Right ventricle myocardium inferior (tissue), 1 donor: ENCODE measurements at places on chromosomes 3 and 15. TPM values are rescaled to one million over a fixed set of nuclear protein-coding genes. Genes with fewer than 3 reads are reported as not detected.

DNA sequence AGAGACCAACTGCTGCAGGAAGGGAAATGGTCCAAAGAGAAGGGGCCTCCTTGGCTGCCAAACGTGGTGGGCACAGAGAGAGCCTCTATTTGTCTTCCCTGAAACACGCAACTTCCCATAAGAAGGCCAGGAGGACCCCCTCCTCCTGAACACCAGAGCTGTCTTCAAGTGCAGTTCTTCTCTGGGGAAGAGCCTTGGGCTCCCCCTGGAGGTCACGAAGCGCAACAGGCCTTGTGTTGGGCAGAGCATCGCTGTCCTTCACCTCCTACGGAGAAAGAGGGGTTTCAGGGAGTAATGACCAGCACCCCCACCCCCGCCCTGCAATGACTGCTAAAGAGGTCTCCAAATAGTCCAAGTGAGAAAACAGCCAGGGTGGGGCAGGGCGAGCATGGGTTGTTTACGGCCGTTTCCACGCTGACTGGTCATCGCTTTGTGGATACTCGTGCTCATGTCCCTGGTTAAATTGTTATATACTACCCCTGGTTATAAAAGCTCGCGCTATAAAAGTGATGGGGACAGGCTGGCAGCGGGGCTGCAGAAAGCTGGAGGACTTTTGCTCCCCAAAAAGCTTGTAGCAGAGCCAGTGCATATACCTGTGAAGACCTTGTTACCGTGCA is 397.5 kb upstream of the ATP10A start:
- DNase-seq: no peak

GRCh38 chr15:64942356-64942755 is 30.7 kb downstream of the ANKDD1A start:
- no peak for DNase-seq

DNA sequence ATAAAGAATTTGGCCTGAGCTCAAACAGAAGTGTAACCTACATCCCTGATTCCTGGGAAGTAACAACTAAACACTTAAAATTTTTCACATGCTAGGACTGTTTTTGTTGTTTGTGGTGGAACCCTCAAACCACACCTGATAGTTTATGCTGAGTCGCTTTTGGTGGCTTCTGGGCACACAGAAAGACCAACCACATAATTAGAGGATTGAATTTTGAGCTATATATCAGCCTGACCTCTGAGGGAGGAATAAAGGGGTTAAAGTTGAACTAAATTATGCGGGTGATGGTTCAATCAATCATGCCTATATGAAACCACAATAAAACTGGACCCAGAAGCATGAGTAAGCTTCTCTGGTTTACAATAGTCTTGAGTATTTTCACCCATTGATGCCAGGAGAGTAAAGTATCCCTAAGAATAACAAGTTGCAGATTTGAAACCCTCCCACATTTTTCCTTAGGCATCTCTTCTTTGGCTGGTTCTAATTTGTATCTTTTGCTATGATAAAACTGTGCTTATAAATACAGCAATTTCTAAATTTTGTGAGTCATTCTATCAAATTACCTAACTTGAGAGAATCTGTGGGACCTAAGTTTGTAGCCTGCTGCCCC is 1304.5 kb upstream of the GBE1 start:
- DNase-seq: no peak

GRCh38 chr3:188085584-188086560 is 68.1 kb upstream of the LPP start:
- no peak for DNase-seq

GRCh38 chr15:58523634-58524033 is 91.8 kb downstream of the LIPC start:
- DNase-seq: no peak

DNA sequence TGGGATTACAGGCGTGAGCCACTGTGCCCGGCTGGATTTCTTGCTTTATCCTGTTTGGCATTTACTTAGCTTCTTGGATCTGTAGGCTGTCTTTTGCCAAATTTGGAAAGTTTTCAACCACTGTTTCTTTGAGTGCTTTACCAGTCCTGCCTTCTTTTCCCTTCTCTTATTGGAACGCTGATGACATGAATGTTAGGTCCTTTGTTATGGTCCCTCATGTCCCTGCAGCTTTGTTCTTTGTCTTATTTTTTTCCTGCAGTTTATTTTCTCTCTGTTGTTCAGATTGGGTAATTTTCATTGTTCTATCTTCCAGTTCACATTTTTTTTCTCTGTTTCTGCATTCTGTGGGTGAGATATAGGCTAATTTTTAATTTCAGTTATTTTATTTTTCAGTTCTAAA is 25.0 kb downstream of the SH3GL3 start:
- DNase-seq: no peak

DNA sequence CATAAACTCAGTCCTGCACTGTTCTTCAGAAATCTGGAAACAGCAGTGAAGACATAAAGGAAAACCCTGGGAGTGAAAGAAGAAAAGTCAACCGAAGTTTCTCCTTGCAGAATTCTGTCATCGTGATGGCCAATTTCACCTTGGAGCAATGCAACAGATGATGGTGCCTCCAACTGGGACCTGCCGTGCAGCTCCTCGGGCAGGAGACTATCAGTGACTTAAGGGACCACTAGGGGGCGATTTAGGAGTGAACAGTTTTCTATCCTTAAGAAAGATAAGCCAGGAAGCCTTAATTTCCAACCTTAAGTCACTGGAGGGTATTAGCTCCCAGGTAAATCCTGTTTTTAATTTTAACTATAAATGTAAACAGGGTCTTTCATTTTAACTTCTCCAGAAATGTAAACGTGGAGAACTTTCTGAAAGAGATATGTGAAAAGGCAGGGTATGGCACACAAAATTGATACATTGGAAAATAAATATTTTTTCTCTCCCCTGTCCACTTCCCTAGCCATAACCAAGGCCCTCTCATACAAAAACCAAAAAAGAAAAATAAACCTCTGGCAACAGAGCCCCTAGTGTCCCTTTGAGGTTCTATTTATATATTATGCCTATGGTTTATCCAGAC is 116.3 kb downstream of the PDZRN3 start:
- no peak for DNase-seq

DNA sequence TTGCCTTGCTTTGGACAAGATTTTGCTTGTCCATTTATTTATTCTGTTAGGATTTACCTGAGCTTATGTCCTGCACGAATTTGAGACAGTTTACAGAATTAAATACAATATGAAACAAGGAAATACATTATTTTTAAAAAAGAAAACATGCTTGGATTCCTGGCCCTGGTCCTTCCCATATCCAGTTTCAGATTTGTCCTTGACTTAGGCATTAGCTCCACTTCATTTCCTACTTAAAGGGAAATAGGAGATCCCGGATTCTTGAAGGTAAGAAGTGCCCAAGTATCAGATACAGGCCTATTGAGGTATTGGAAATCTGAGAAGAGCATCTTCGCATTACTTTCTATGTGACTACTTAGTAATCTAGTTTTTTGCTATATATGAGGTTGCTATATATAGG is 672.0 kb downstream of the SI start:
- no peak for DNase-seq

- DNase-seq: no peak
These were observed 35.7 kb downstream of the NBEAL2 start for GRCh38 chr3:47015151-47015550.

DNA sequence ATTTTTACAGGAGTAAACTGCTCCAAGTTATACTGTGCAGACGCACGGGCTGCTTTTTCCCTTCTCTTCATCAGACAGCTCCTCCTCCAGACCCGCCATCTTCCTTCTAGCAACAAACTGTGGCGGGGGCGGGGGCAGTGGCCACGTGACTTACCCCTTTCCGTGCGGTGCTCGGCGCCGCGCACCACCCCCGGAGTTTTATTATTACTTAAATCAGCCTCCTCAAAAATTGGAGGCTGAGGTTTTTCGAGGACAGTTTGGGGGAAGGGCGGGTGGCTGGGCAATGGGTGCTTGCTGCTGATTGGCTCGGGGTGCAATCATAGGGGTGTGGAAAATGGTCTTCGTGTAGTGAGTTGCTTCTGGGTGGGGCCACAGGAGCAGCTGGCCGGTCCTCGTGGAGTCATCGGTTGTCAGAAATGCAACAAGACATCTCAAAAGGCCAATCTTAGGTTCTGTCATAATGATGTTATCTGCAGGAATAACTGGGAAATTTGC is 77.1 kb upstream of the MFGE8 start:
- DNase-seq: no peak

DNA sequence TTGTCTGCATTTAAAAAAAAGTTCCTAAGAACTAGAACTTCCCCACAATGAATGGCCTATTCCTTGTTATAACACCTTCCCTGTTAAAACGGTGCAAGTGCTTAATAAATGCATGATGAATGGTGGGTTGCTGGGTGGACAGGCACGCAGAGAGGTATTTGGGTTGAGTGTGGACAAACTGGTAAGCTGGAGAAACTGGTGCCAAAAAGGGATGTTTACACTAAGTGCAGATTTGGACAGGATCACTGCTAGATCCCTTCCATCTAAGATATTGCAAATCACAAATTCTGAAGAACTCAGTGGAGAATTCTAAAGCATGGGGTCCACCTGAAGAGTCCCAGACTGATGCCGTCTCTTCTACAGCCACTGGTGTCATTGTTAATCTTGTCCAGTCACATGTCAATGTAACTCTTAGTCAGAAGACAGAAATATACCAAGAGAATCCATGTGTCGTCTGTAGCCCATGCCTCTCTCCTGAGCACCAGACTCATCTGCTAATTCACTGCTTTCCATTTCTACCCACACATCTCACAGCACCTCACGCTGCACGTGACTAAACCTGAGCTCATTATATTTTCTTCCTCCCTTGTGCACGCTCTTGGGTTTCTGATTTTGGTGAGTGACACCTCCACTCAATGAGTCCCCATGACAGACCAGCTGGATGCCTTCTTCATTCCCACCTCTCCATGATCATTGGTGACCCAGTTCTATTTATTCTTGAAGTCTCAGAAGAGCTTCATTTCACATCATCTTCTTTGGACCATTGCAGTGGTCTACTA is 328.9 kb downstream of the THSD4 start:
- DNase-seq: no peak

DNA sequence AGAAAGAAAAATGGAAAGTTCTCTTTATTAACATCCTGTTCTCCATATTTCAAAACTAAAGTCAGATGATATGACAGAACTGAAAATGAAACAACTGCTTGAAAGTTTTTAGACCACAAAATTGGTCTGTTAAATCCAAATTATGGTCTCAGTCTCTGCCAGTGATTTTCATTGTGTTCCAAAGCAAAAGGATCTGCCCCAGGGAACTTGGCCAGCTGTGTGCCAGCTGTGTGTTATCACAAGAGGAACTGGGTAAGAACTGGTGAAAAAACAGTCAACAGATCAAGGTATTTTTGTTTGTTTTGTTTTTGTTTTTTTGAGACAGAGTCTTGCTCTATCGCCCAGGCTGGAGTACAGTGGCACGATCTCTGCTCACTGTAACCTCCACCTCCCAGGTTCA is 323.3 kb downstream of the CTNNB1 start:
- DNase-seq: no peak

DNA sequence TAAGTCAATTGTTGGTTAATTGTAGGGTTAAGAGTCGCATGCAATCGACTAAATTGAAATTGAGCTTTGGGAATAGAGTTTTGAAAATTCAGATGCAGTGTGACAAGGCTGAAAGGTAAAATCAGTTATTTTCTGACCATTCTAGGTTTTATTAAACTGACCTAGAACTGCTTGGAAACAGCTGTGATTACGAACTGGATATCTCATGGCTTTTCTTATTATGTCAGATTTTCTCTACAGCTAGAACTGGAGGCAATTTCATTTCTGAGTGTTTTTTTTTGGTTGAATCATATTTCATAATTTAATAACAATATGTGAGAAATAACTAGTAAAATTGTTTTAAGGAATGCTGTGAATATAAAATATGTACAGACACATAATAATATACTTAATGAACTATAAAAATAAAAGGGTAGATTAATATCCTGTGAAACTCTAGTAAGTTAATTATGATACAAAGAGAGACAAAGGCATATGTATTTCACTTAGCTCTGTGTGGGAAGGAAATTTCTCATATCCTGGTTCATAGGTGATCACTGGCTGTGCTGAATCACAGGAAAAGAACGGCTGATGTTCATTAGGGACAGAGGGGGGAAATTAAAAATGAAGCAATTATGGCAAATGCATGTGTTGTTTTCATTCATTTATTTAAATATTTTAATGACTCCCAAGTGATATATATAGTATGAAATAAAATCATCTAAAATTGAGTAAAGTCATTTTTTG is 403.2 kb downstream of the ZIC1 start:
- no peak for DNase-seq

- DNase-seq: no peak
These were observed 32.1 kb upstream of the KCNMB2 start for GRCh38 chr3:178504128-178504527.

DNA sequence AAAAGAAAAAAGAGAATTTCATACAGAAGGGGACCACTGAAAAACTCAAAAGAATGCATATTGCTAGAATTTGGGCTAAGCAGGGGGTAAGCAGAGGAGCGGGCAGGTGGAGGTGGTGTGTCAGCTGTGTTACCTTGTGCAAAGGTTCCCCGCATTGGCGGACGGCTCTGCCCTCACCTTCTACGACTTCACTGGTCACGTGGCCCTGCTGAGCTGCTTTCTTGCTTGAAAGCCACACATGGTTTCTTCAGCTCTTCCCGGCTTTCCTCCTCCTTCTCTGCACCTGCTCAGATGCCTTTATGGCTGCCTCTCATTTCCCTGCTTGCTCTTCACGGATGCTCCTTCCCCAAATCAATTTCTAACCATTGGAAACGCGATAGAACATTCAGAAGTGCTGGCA is 30.5 kb downstream of the FAH start:
- DNase-seq: no peak

DNA sequence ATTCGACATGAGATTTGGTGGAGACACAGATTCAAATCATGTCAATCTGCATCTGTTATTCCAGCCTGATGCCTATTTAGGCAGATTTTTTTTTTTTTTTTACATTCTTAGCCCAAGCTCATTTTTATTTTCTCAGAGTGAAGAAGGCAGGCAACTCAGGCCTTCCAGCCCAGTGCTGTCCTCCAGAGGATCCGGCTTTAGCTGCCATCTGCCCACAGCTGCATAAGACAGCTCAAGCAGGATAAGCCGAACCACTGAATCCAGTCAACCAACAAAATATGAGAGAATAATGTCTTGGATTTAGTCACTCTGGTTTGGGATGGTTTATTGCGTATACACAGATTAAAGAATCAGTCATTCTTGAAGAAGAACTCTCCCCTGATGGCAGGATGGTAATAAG is 19.9 kb upstream of the COLQ start:
- DNase-seq: no peak

GRCh38 chr3:23601091-23601822 is 204.5 kb upstream of the UBE2E1 start:
- DNase-seq: no peak

Gene MCTP2
- total RNA-seq: 1.2 TPM

Gene RHCG
- total RNA-seq: not detected

Gene ZNF80
- total RNA-seq: not detected

Gene PAQR5
- total RNA-seq: 1.1 TPM

Gene ARPIN
- total RNA-seq: 12.0 TPM

Gene RASGRP1
- 0.46 TPM for total RNA-seq

Gene ISLR
- total RNA-seq: 13.8 TPM

Gene SPRED1
- 9.9 TPM for total RNA-seq

Gene BBS4
- total RNA-seq: 17.9 TPM

Gene ATG3
- 38.2 TPM for total RNA-seq

Gene SCN11A
- total RNA-seq: 0.08 TPM
